Stimulated activated CD8-positive, alpha-beta memory T cell treated with anti-CD3 and anti-CD28 coated beads, Interleukin-7, amount 100 ng/mL, for 48 hours (primary cell): ENCODE measurements at places on chromosomes 4 and X.

DNA sequence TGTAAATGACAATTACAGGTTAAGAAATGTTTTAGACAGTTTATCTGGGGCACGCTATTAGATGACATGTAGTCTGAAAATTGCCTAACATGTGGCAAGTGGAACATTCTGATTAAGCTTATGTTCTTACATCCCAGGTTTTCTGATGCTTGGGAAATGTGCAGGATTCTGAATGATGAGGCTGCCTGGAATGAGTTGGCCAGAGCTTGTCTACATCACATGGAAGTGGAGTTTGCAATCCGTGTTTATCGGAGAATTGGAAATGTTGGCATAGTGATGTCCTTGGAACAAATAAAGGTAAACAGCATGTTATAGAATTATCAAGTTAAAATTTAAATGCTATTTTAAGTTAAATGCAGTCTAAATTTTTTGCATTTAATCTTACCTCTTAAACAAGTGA is 49.3 kb downstream of the WDR19 start:
- DNase-seq: no peak

DNA sequence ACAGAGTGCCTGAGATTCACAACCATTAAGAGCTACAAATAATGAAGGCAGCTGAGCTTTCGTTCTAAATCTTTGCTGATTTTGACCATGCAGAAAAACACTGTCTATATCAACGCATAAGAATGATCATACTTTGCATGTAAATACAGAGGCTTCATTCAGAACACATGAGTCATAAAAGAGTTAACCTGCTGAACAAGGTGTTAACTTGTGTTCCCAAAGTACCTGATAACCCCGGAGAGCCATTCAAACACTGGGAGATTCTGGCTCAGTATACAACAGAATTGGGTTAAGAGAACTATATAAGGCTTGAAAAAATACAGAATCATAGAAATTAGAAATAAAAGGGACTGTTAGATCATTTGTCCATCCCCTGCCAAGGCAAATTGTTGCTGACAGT is 964.3 kb upstream of the TENM3 start:
- no peak for DNase-seq

DNA sequence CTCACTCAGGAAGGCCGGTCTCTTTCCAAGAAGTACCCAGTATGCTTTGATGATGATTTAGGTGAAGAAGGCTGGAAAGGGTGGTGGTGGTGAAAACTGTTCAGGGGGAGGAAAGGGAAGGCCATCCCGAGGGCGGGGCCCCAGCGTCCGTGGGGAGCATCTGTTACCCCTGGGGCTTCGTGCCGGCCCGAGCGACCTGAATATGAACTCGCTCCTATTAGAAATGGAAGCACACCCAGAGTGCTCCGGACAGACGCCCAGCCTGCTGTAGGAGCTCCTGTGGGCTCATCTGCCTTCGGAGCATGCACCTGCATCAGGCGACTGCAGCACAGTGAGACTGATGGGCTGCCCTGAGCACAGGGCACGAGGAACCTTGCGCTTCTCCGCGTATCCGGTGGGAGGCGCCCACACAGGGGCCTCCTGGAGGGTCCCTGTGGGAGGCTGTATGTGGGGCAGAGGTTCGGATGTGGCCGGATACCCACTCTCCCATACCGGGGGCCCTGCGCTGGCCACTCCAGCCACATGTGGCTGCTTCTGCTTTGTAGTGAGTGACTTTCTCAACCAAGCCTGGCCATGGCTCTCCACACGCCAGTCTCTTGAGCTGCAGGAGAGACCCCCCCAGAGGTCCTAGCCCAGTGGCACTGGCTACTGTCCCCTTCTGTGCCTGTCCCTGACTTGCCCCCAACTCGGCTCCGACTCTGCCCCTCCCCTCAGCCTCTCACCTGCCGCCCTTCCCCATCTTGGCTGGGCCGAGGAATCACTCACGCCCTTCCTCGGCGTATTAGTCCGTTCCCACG is 36.7 kb downstream of the FGFRL1 start:
- no peak for DNase-seq

GRCh38 chrX:69309074-69309792 is 144.0 kb upstream of the PJA1 start:
- no peak for DNase-seq

GRCh38 chr4:40228497-40229365 is 31.9 kb downstream of the RHOH start:
- no peak for DNase-seq

DNA sequence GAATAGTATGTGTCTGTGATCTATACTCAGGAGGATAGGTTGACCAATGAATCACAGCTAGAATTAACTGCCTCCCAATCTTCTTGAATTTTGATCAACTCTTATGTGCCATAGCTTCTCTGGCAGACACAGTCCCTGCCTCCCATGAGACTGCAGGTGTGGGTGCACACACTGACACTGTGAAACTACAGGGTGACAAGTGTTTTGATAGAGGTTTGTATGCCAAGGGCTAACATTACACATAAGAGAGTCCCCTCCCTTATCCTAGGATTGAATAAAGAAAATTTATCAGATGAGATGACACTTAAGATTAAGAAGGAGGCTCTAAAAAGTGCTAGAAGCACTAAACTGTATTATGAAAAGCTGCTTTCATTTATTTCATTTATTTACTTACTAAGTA is 218.4 kb upstream of the BMP3 start:
- no peak for DNase-seq

- DNase-seq: no peak
Observed at GRCh38 chr4:91222014-91222413, 1081.8 kb upstream of the GRID2 start.

- no peak for DNase-seq
Observed at GRCh38 chr4:187618701-187619281, 376.8 kb upstream of the ZFP42 start.

DNA sequence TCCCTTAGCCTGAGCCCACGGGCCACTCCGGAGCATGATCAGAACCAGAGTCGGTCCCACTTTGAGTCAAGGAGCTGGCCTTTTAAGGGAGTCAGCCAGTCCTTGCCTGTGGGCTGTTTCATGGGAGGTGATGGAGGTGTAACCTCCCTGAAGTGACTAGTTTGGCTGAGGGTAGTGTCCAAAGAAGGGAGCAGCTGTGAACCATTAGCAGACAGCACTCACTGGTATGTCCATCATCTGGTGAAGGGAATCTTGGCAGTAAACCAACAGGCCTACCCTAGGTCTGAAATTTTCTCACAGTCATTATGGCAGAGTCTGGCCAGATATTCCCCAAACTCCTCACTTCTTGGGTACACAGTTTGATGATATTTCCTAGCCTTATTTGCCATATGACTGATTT is 12.3 kb upstream of the REPS2 start:
- DNase-seq: no peak

DNA sequence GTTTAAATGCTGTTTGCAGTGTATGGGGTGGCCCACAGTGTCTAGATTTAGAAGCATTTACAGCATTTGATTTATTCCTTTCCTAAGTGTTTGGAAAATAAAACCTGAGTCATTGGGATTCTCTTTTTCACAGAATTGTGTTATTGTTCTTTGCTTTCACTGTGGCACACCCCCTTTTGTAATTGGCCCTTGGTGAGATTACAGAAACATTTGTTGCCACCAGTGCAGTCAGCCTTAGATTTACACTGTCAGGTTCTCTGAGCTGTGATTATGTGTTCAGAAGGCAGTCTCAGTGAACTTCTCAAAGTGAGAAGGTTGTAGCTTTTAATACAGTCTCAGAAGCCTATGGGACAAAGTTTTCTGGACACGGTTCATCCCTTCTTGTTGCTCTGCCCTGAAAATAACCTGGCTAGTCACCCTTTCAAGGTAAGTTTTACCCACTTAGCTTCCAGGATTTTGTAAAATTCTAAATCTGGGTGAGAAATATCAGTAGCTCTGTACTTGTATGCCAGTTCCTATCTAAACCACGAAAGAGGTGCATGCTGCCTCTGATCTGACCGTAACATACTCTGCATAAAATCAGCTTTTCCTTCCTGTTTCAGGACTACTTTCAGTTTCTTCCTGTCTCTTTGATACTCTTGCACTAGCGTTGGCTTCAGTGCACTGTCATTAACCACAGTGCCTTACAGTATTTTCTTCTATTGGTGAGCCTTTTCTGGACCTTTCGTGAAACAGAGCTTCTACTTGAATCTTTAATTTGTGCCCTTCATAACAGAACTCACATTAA is 12.6 kb downstream of the RUFY3 start:
- no peak for DNase-seq

DNA sequence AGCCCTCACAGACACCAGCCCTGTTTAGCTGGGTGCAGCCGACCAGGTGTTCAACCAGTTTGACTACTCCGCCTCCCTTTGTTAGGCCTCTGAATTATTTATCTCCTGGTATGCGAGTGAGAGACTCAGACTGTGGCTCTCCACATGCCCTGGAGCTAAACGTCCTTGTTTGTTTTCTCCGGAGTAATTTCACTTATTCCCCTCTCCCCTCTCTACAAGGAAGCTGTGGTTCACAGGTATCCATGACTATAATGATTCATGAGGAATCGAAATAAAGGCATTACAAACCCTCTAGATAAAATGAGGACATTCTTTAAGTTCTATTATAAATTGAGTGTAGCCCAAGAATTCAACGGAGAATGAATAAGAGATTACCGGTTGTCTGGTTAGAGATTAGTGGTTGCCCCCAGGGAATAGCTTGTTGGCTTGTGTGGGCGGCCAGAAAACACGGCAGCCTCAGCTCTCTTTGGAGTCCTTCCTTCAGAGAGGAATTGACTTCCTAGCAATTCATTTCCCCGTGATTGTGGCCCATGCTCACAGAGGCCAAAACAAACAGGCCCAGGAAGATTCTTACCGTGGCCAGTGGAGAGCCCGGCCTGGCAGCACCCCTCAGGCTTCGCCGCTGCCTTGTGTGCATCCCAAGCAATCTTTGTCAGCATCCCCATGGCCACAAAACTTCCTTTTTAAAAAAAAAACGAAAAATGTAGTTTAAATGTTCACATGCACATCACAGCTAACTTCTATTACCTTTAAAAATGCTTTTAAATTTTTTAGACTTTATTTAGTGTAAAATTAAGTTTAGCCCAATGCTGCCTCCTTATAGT is 60.2 kb upstream of the CBR4 start:
- no peak for DNase-seq

GRCh38 chr4:31275906-31276305 is 555.7 kb downstream of the PCDH7 start:
- DNase-seq: no peak

DNA sequence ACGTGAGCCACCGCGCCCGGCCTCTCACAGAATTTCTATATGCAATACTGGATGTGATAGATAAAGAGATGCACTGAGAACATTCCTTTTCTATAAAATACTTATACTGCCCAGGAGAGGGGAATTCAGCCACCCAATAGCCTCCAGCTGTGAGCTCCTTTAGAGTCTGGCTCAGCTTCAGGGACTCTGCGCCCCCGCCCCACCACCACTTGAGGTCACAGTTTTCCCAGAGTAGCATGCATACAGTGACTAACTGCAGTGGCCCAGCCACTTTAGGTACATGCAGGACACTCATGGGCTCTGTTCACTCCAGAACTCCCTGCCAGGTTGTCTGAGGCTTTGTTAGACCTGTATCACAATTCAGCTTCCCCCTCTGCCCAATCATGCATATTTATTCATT is 144.4 kb upstream of the TET2 start:
- DNase-seq: no peak

- no peak for DNase-seq
Observed at GRCh38 chrX:150405006-150405405, 41.9 kb downstream of the MAMLD1 start.

- DNase-seq: no peak
Observed at GRCh38 chr4:15104825-15105224, 102.5 kb downstream of the CPEB2 start.

DNA sequence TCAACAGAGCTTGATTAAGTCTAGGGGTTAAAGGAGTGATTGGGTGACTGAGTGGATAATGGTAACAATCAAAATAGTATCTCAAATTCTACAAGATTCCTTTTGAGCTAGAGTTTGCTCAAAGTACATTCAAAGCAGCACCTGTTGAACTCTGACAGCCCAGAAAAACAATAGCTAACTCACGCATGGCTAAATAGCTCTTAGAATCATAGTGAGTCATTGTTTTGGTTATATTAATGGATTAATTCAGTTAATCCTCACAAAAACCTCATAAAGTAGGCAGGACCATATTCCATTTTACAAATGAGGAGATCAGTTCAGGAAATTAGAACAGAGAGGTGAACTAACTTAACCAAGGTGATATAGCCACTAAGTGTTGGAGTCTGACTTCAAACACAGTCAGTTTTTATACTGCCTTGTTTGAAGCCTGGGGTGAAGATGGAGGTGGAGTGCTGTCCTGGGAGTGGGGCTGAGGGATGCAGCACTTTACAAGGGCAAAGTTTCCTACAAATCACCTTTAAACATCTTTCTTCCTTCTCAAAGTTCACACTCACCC is 35.9 kb upstream of the PPM1K start:
- no peak for DNase-seq

- DNase-seq: no peak
Observed at GRCh38 chr4:181848357-181848756, 394.8 kb upstream of the TENM3 start.

GRCh38 chrX:134024686-134025377 is 39.4 kb upstream of the GPC3 start:
- DNase-seq: no peak

- DNase-seq: no peak
Observed at GRCh38 chrX:83511208-83511607, 3.1 kb downstream of the POU3F4 start.
